ENCODE measurements at places on chromosomes 2 and 18.

- DNase-seq = no peak
Observed at GRCh38 chr2:212408524-212408923, 130.1 kb downstream of the ERBB4 start.

- DNase-seq = no peak
Observed at GRCh38 chr2:113237604-113238160, 41.0 kb downstream of the PAX8 start.

DNA sequence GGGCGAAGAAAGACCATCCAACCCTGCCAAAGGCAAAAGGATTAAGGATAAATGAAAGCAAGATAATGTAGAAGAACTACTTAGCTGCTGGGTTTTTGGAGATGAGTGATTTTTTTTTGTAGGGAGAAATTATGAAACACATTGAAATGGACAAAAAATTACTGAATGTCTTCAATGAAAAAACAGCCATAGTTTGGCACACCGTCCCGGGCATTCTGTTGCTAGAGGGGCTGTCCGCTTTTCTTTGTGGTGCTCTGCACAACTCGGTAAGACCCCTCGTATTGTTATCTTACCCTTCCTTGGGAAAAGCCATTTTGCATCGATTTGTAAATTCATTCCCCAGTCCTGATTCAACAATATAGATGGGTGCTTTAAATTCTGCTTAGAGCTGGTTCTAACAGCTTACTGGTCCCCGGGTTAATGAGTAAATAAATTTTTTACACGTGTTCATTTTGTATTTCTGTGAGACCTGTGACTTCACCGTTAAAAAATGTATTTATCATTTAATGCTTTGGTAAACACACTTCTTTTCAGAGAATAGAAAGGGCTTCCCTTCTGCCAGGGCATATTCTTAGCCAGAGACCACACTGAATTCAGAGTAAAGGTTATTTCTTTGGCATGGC lies 912 bp upstream of the LAPTM4A start:
- DNase-seq = no peak

DNA sequence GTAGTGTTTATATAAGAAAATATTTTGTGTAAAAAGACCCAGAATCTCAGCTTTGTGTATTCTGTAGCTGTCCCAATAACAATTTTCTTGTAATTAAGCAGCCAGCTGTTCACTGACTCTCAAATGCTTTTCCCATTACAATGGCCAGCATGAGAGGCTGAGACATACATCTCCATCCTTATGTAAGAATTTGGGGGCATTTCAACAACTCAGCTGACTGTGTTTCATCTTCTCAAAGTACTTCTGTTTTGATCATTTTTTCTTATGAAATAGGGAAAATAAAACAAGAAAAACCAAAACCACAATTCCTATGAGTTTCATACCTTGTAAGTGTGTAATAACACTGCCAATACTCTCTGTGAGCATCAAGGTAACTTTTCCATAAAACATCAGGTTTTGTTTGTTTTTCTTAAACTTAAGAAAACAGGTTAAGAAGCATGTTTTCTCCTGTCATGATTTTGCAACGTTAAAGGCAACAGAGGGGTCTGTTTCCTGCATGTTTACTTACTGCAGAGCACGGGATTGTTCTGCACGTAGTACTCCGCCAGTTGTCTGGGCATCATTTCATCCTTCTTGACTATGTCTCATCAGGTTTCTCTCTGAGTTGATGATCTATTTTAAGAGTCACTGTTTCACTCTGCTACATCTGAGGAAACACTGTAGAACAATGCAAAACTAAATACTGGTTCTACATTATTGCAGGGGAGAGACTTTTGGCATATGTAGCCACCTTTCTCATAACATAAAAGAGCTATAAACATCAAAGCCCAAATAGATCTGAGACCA lies 62.9 kb upstream of the CYRIA start:
- no peak for DNase-seq
